ENCODE measurements at places on chromosomes 4 and X. TPM values are rescaled to one million over a fixed set of nuclear protein-coding genes. Genes with fewer than 3 reads are reported as not detected.

SLC16A2 gene
- total RNA-seq: 8.7 TPM

MAGEA9B gene
- total RNA-seq: not detected

NAA11 gene
- not detected for total RNA-seq

CSN3 gene
- not detected for total RNA-seq

USP38 gene
- total RNA-seq: 14.3 TPM

NHS gene
- 3.7 TPM for total RNA-seq

PPARGC1A gene
- not detected for total RNA-seq

Data from hair follicular keratinocyte (primary cell).